ENCODE measurements at places on chromosomes 5 and 9.

DNA sequence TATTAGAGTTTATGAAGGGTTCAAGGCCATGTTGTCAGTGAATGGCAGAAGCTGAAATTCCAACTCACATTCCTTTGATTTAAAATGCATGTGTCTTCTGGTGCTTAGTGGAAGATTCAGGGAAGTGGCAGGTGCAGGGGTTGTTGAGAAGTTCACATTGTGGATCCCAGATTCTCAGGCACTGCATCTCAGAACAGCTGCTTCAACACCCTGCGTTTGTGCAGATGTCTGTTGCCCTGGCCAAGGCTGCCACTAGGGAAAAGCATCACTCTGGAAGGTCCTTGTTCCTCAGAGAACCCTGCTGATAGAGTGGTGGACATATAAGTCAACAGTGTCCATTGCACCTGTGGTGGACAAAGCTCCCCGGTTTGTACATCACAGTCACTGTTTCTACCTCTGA, 162.7 kb downstream of the PAPPA start:
- DNase-seq: no peak

DNA sequence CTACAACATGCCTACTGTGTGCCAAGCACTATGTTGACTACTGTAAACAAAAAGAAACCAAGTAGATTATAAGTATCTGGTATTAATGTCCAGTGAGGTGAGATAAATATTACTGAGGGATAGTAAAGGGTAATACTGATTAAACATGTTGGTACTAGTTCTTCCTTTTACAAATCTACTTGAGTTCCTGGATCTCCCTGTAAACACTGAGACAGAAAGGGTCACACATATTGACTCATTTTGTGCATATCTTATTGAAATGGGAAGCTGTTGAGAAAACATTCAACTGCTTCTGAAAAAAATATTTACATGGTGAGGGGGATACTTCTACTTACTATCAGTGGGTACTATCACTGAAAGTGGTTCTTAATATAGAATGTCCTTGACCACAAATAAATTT, 24.3 kb downstream of the EFNA5 start:
- no peak for DNase-seq

GRCh38 chr5:142385194-142385593, 60.4 kb upstream of the SPRY4 start:
- no peak for DNase-seq

GRCh38 chr9:72871685-72872084, 81.2 kb downstream of the ALDH1A1 start:
- no peak for DNase-seq

DNA sequence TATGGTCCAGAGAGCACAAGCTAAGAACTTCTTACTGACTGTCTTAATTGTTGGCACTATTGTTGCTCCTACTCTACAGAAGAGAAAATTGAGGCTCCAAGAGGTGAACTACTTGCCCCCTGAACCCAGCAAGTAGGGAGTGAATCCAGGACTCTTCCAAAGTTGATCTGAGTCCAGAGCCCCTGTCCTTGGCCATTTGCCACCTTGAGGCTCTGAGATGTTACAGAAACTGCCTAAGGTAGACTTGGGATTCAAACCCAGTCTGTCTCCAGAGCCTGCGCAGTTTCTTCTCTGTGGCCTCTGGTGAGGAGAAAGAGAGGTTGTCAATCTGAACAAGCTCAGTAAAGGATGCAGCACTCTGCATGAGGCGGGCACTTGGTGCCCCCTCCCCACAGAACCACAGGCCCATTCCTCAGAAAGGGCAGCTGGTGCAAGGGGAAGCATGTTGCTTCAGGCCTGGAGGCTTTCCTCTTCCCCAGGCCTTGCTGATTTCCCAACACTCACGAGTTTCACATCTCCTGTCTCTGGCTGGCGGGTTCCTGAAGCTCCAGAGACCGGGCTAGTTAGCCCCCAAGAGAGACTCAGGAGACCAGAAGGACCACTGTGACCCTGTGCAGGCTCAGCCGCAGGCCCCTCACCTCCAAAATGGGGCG, 2.9 kb upstream of the LCP2 start:
- no peak for DNase-seq

DNA sequence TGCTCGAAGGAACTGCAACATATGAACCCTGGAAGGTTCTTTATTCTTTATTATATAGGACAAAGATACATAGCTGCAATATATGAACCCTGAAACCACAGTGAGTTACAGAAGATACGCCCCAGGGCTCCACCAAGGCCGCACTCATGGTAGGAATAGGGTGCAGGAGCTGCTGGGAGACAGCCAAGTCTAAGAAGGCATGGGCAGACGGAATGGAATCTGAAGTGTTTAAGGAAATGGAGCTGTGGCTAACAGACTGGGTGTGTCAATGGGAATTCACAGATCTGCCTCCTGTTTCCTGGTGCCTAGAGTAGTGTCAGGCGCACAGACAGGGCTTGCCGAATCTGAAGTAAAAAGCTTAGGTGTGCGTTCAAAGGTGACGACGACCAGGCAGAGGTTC, 286.4 kb downstream of the DENND1A start:
- peak; percentile 61 for DNase-seq

DNA sequence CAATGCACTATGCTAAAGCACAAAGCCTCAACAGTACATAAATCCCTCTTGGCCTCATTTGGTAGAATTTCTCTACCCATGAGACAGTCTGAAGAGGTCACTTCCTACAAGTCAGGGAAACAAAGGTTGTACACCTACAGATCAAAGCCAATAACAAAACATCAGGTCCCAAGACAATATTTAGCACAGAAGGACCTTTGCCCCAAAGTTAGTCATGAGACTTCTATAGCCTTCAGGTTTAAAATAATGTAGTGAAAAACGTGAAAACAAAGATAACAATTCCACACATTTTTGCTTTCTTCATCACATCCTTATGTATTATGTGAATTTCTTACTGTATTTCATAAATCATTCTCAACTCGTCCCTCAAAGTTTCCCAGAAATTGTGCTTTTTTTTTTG, 15.8 kb downstream of the AFF4 start:
- no peak for DNase-seq

Measured in NCI-H1092 treated with DMSO at 0.1 percent for 48 hours (cell line).